Skin of body (tissue), 3 donors: ENCODE measurements at places on chromosomes 5 and 9. TPM values are rescaled to one million over a fixed set of nuclear protein-coding genes. Genes with fewer than 3 reads are reported as not detected.

MYOT gene
- 26.8 TPM for total RNA-seq

RNF180 gene
- 4.6 TPM for total RNA-seq

PCDHGA12 gene
- 3.9 TPM for total RNA-seq

SLC6A3 gene
- not detected for total RNA-seq

CIZ1 gene
- total RNA-seq = 24.4 TPM

LRRC14B gene
- total RNA-seq = 0.79 TPM

KDM4C gene
- total RNA-seq = 45.8 TPM

LHX6 gene
- total RNA-seq = 0.99 TPM

GRCh38 chr5:136769900-136770684 is 404.7 kb upstream of the TRPC7 start:
- DNase-seq = no peak

DNA sequence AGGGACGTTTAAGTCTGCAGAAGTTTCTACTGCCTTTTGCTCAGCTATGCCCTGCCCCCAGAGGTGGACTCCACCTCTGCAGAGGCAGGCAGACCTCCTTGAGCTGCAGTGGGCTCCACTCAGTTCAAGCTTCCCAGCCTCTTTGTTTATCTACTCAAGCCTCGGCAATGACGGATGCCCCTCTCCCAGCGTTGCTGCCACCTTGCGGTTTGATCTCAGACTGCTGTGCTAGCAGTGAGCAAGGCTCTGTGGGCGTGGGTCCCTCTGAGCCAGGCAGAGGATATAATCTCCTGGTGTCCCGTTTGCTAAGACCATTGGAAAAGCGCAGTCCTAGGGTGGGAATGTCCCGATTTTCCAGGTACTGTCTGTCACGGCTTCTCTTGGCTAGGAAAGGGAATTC is 2188.5 kb upstream of the WWC1 start:
- no peak for DNase-seq

- DNase-seq = no peak
Observed at GRCh38 chr5:6041977-6042550, 336.3 kb downstream of the MED10 start.

DNA sequence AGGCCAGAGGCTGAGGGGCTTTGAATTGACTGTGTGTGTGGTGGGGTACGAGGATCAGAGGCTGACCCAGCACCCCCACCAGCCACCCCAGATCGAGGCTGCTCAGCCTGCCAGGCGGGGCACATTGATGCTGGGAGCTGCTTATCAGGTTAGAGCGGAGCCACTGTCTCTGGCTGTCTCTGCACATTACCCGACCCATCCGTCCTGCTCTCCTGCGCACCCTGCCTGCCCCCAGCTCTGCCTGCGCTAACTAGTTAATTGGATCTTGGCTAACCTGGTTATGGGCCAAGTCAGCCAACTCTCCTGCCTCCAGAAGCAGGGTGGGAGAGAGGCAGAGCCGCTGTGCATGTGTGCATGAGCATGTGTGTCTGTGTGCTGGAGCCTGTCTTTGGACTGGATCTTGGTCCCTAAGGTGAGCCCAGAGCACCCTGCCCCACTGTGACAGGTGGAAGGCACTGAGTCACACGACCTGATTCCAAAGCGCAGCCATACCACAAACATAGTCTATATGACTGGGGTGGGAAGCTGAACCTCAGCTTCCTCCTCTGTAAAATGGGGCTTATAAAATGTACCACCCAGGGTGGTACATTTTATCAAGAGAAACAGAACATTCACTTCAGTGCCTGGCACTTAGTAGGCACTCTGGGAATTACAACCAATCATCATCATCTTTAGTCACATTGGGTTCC is 39.7 kb downstream of the PCDH1 start:
- DNase-seq = no peak

DNA sequence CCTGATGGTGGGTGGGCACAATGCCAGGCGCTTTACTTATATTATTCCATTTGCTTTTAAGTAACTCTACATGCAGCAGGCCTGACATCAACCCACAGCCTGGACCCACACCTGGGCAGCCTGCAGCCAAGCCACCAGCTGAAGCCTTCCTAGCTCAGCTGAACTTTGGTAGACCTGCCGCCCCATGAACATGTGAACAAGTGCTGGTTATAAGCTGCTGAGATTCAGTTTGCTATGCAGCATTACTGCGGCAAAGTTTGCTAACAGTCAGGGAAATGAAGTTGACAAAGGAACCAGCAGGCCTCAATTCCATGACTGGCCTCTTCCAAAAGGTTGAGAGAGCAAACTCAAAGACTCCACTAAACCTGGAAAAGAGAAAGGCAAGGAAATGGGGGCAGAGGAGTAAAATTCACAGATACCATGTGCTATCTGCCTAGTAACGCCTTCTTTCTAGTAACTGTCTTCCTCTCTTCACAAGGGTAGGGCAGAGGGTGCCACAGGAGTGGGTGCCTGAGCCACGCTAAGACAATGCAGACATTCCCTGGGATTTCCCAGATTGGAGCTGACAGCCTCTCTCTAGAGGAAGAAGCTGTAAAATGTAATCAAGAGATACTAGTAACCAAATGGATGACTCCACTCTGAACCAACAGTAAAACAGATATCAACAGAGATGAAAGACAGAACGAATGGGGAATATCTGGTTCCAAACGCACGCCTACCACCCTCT is 2.9 kb downstream of the BOD1 start:
- DNase-seq = no peak

GRCh38 chr9:134825025-134825424 is 55.6 kb upstream of the FCN2 start:
- DNase-seq = no peak

DNA sequence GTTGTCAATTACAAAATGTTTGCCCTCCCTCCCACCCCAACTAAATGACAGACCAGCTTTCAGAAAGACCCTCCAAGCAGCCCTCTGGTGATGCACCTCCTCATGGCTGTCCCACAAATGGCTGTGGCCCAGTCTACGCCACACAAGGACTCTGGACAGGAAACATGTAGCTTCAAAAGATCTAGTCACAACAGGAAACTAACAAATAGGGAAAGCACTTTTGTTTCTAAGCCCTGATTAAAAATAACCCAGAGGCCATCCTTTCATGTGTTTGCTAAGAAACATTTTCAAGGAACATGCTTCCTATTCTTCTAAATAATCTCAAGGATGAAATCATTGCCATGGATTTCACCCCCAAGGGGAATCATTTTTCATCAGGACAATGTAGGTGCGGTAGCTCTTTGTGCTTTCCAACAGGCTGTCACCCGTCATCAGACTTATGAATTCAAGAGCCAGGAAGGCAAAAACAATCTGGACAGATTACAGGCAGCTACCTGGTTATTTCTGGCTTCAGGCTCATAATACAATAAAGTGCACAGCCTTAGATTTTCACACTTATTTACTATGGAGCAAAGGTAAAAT is 20.1 kb downstream of the PCSK1 start:
- no peak for DNase-seq

DNA sequence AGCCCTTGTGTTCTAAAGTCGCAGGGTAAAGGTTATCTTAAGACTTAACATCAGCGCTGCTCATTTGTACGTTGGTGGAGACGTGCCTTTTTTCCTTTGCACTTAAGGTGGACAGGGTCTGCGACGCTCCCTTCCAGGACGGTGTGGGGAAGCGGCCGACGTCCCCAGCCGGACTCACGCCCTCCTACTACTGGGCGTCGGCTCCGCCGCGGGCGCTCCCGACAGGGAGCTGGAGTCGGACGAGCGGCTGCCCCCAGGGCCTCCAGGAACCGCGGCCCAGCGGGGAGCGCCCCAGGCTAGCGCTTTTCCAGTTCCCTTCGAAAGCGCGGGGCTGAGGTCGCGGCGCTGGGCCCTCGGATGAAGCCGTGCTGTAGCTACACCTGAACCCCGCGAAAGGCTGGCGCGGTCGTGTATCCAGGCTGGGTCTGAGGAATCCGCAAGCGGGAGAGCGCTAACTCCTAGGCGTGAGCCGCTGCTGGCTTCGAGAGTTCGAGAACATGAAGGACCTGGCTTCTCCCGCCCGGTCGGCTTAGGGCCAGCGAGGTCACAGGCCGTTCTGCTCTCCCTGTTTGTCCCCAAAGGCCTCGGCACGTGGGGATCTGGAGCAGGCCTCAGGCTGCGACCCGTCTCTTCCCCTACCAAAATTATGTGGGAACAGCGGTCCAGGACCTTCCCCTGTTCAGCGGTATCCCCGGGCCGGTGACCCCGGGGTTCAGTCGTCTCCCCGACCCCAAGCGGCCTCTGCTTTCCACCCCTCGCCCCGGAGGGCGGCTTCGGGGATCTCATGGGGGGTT is 3.8 kb upstream of the DMRT3 start:
- no peak for DNase-seq

GRCh38 chr5:164422400-164422799 is 917.0 kb downstream of the MAT2B start:
- no peak for DNase-seq

- DNase-seq = no peak
Observed at GRCh38 chr5:140239939-140240700, 62.8 kb downstream of the PFDN1 start.

DNA sequence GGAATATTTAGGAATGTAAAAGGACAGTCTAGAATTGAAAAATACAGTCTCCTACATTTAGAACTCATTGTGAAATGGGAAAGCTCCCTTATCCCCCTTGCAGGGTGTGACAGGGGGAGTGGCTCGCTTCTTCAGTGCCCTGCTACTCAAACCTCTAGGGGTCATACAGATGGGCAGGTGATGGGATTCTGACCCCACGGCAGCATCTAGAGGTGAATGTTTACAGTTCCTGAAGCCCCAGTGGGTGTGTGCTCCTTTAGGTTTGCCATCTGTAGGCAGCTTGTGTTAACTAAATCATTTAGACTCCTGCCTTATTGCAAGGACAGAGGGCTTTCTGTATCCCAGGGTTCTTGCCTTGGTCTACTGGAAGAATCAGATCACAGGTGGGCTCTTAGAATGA is 271.0 kb upstream of the MPDZ start:
- DNase-seq = no peak

GRCh38 chr9:12680341-12680740 is 12.8 kb upstream of the TYRP1 start:
- DNase-seq = no peak

GRCh38 chr5:135492319-135492626 is 40.1 kb upstream of the TIFAB start:
- DNase-seq = no peak

DNA sequence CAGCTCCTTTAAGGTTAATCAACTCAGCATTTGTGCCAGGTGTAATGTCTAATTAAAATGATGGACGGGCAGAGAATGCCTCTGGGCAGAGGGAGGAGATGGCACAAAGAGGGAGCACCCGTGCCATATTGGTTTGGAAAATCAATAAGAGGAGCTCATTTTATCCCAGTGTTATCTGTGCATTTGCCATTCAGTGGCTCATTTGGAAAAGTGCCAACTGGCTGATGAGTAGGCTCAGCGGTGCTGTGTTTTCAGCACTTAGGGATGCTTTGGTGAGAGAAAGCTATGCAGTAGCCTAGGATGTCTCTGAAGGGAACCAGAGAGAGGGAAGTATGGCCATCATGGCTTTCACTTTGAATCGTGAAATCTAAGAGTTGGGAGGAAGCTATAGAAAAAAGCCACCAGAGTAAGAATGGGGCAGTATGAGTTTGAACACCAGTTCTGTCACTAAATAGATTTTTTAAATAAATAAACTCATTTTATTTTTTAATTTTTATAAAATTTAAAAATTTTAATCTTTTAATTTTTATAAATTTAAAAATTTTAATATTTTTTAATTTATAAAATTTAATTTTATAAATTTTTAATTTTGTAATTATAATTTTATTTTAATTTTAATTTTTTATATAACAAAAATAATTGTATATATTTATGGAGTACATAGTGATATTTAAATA is 472.8 kb downstream of the BRINP1 start:
- no peak for DNase-seq

- DNase-seq = no peak
Observed at GRCh38 chr5:170860415-170860814, 1.4 kb upstream of the RANBP17 start.

DNA sequence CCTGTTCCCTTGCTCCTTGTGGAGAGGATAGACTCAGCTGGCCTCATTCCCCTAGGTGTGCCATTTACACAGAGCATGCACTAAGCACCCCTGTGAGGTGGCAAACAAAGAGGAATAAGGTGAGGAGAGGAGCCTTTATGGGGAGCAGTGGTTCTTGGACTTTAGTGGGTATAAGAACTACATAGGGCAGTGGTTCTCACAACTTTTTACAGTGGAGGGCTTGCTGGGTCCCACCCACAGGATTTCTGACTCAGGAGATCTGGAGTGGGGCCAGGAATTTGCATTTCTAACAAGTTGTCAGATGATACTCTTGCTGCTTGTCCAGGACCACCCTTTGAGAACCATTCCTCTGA is 42.0 kb downstream of the CSF1R start:
- no peak for DNase-seq

- DNase-seq = no peak
Observed at GRCh38 chr5:40276426-40277102, 403.2 kb upstream of the PTGER4 start.

DNA sequence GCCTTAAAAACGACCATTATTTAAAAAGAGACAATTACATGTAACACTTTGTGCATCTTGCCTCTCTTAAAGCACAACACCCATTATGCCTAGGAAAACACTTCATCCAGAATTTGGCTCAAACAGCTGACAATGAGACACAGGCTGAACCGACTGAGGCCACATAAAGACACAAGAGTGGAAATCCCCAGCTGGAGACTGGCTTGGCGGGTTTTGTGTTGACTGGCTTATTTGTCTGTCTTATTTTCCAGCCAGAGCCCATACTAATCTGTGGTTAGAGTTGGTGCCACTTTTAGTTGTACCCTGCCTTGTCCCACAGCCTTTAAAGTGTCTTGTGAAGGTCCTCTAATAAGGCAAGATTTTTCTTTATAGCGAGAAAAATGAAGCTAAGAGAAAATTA is 21.2 kb downstream of the TRIM14 start:
- DNase-seq = no peak

GRCh38 chr5:15664961-15665360 is 165.0 kb downstream of the FBXL7 start:
- no peak for DNase-seq

DNA sequence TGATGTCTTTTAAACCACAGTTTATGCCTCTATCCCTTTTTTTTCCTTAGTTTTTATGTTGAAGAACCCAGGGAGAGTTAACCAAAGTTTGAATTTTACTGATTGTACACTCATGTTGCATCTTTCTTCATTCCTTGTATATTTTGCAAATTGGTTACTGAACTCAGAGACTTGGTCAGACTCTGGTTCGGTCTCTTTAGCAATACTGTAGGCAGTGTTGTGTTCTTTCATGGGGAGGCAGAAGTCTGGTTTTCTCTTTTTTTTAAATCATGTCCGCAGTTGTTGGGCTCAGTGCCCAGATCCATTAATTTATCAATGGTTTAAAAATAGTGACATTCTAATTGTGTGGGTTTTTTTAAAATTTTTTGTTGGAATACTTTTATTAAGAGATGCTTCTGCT is 23.4 kb downstream of the UBE2R2 start:
- DNase-seq = no peak

DNA sequence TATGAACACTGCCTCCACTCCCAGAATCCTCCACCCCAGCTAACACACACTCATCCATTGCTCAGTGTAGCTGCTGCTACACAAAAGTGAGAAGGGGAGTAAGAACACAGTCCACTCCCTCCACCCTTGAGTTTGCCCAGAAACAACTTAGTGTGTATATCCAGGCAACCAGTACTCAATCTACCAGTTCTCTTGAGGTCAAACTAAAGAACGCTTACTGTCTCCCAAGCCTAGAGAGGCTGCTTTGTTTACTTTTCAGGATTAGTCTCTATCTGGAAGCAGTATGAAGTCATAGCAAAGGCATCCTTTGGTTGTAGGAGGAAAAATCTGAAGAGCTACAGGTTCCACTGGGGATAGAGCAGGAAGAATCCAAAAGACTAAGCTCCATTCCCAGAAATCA is 296.3 kb downstream of the KCNN2 start:
- no peak for DNase-seq

GRCh38 chr9:135520916-135521607 is at the start of gene LCN1:
Gene LCN1, plus strand, starts transcription at chr9:135521440. Its CDS starts 58 bp downstream, at chr9:135521498.
- DNase-seq = no peak
